ENCODE measurements at places on chromosomes 11 and 22.
A peak's percentile ranks its signal among the peaks of the same experiment; 100 is the strongest.

- DNase-seq, result no peak
These were observed 78.4 kb downstream of the C11orf91 start for GRCh38 chr11:33622186-33622585.

GRCh38 chr11:70783356-70783755 lies 385.0 kb downstream of the CTTN start:
- DNase-seq, result no peak

DNA sequence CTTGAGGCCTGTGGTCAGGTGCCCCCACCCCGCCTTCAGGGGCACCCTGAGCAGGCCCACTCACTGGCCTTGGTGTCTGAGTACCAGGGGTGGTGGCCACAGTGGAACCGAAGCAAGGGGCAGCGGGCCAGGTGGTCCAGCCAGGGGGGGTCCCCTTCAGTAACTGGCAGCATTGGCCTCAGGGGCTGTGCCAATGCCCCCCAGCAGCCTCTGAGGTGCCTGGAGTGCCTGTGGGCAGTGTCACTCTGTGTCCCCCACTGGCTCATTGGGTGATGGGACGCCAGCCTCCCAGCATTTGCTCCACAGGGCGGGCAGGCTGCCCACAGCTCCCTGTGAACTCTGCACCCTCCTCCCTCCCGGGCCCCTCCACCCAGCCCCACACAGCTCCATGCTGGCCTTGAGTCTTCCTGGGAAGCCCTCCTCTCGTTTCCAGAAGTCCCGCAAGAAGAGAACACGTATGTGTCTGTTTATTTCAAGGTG lies 29.5 kb upstream of the CARS1 start:
- no peak for DNase-seq

- no peak for DNase-seq
These were observed 60.1 kb downstream of the PRR5L start for GRCh38 chr11:36356201-36356600.

DNA sequence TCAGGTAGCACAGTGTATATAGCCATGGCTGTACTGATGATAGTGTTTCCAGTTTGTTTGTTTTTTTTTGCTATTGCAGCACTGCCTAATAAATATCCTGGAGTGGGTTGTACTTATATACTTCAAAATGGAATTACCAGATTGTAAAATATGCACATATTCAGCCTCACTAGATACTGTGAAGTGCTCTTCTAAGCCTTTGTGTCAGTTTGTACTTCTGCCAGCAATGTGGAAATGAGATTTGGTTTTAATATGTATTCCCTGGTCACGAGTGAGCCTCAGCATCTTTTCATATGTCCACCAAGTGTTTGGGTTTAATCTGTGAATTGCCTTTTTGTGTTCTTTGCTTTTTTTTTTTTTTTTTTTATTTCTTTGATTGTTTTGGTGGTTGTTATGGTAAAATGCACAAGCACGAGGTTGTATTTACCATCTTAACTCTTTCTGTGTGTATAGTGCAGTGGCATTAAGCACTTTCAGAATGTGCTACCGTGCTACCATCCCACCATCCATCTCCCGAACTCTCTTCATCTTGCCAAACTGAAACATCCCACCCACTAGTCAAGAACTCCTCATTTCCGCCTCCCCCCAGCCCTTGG lies 34.9 kb downstream of the ST3GAL4 start:
- no peak for DNase-seq

DNA sequence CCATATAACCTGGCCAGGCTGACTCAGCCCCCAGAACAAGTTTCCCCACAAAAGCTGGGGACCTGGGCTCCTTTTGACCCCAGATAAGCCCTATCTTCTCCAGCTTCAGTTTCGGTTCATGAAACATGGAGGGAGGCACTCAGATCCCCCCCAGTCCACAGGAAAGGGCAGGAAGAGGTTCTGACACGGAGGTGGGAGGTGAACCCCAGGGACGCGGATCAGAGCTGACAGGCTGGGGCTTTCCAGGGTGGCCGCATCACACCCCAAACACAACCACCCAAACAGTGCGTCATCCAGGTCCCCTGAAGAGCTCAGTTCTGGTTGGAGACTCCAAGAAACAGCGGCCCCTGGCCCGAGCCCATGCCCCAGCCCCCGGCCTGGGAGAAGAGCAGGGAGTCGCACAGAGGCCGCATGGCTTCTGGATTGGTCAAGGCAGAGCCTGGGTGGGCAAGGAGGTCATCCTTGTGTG lies 44.3 kb upstream of the A4GALT start:
- DNase-seq, result no peak

DNA sequence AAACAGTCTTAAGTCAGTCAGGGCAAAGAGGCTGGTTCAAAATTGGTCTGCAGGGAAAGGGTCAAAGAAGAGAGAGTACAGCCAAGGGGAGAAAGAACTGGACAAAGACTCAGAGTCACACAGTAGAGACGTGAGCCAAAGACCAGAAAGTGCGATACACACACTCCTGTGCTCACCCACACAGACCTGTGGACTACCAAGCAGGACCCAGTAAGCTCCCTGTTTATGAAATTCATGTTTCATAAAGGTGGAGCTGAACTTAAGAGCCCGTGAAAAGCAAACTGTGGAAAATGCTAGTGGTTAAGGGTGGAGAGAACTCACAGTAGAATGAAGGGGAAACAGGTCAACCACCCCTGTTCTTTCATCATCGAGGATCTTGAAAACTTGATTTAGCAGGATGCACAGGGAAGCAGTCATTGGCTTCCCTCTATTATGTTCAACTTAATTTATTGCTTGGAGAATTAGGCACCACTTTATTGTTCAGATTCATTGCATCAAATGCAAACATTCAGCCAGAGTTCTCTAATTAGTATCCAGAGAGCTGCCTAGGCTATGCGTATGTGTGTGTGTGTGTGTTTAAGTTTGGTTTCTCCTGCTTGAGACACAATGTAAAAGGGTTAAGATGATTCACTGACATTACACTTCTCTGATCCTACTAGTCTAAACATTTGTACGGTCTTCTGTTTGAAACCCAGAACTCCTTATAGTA lies 160.9 kb upstream of the MTMR2 start:
- no peak for DNase-seq

DNA sequence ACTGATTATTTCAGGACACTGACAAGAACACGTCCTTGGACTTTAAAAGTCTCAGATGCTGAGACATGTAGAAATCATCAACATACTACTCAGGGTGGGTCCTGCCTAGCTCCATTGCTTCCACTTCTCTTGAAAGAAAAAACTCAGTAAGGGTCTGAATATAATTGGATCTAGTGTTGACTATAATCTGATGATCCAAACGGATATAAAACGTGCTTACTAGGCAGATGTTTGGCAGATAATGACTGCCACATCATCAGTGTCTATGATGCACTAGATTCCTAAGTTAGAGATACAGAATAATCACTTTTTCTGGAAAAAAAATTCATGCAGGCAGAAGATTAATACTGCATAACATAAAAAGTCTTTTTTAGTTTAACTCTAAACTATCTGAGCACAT lies 21.6 kb downstream of the GUCY1A2 start:
- no peak for DNase-seq

- peak; percentile 11 for DNase-seq
These were observed 6.5 kb upstream of the MFNG start for GRCh38 chr22:37492428-37493344.

- no peak for DNase-seq
These were observed 8.6 kb downstream of the SNAP29 start for GRCh38 chr22:20867179-20868024.

DNA sequence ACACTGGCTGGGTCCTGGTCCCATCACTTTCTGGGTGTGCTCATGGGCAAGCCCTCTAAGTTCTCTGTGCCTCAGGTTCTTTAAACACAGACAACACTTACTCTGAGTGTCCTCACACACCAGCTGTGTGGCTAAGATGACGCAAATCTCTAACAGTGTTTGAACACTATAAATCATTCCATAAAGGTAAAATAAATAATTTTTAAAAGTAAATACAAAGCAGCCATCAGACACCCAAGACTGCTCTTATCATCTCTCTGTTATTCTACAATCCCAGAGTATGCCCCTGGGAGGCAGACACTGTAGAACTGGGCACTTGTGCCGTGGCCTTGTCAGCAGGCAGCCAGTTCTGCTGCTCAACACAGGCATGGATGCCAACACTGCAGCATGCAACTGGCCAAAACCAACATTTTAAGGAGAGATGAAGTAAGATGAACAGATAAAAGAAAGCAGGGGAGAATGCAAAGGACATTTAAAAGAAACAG lies 56.8 kb downstream of the RPL27A start:
- no peak for DNase-seq

GRCh38 chr11:10669258-10670033 lies 24.1 kb downstream of the IRAG1 start:
- DNase-seq, result no peak

GRCh38 chr11:120494595-120494994 lies 17.0 kb upstream of the GRIK4 start:
- DNase-seq, result no peak

DNA sequence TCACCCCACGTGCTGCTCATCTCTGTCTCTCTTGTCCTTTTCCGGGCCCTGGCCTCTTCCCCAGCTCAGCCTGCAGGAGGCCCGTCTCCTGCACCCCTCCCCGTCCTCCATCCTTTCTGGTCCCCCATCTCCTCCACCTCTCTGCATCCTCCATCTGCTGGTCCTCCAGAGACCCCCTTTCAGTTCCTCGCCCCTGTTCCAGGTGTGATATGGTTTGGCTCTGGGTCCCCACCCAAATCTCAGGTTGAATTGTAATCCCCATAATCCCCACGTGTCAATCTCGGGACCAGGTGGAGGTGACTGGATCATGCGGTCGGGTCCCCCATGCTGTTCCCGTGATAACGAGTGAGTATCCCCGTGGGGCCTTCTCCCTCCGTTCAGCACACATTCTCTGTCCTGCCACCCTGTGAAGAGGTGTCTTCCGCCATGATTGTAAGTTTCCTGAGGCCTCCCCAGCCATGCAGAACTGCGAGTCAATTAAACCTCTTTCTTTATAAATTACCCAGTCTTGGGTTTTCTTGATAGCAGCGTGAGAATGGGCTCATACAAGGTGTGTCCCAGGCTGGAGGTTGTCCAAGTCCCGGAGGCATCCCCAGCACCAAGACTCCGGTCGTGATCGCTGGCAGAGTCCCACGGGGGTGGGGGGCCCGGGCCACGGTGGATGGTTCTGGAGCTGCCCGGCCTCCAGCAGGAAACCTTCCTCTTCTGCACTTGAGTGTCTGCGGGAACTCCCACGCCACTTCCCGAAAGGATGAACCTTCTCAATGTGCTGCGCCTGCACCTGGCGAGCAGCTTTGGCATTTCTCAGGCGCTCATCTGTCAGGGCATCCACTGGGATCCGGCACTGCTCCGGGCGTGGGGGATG lies 29.0 kb upstream of the TOLLIP start:
- DNase-seq, result no peak

DNA sequence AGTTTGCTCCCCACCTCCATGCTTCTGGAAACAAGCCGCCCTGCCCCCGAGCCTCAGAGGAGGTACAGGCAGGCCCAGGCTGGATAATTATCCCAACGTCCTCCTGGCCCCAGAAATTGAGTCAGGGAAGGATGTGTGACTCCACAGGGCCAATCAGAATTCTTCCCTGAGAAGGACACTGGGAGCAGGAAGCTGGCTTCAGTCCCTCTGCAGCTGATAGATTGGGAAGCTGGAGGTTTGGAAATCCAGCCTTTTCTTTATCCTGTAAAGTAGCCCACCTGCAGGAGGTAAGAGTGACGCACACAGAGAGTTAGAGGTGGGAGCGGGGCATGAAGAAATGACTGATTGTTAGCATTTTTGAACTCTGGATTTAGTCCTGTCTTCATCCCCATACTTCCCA lies 97.5 kb upstream of the CD82 start:
- no peak for DNase-seq

- DNase-seq, result no peak
These were observed 32.2 kb downstream of the PARVG start for GRCh38 chr22:44212936-44213335.

DNA sequence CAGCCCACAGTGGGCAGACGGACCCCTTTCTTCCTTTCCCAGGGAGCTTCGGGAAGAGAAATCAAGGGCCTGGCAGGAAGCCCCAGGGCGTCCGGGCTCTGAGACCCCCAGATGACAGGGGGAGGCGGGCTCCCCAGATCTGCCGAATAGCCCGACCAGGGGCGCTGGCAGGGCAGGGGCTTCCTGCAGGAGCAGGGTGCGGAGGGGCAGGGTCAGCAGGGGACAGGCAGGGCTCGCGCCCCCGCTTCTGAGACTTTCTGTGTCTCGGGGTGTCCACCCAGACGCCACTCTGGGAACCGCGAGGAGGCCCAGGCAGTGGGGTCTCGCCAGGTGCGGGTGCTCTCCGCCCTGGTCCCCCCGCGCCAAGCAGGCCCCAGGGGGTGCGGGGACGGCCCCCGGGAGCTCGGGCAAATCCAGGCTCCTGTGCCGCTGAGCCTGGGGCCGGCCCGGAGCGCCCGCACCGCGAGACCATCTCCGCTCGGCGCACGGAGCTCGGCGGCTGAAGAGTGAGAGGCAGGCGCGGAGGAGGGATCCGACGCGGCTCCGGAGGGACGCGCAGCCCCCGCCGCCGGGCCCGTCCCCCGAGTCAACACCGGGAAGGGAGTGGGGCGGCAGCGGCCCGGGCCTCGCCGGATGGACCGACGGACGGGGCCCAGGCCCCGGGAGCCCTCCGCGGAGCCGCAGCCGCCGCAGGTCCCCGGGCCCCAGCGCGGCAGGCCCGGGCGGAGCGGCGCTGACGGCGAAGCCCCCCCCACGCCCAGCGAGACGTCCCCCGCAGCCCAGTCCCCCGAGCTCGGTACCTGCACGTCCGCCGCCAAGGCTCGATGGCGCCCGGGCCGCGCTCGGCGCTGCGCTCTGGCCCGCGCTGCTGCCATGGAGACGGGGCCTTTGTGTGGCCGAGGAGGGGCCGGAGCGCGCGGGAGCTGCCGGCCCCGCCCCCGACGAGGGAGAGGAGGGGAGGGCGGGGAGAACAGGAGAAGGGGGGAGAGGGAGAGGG lies at the start of gene PLXNB2:
Gene PLXNB2 (minus strand): TSS at position 894 of the 997 bp plus-strand sequence. CDS start 17,062 bp downstream, outside the sequence.
- DNase-seq, result no peak

DNA sequence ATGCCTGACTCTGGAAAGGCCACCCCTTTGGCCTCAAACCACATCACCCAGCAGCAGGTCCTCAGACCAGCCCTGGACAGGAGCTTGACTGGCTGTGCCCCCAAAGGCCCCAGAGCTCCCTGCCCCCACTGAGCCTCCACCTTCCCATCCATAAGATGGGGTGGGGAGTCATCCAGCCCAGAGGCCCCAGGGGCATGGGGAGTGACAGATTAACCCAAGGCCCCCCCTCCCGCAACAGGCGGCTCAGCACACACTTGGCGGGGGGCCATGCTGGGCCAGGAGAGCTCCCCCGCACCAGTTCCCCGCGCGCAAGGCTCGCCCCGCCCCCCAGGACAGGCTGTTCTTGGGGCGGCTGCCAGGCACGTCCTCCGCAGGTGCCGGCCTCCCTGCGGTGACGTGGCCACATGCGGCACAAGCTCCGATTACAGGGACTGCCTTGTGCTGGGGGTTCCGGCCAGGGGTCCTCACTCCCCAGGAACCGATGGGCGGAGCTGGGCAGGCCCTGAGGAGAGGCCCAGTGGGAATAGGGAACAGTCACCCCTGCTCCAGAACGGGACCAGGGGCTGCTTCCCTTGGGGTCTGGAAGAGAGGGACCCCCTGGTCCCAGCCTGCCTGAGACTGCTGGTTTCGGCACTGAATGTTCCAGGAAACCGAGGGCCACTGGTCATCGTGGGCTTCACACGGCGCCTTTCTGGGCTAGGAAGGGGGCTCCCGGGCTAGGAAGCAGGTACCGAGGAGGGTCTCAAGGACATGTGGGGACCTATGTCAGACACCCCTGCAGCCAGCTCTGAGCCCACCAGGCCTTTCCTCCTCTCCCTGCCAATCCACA lies 5.1 kb upstream of the CDKN1C start:
- DNase-seq, result no peak

- DNase-seq, result no peak
These were observed 4.0 kb downstream of the TCN1 start for GRCh38 chr11:59862252-59862651.
